ENCODE measurements at places on chromosomes 4 and X.

DNA sequence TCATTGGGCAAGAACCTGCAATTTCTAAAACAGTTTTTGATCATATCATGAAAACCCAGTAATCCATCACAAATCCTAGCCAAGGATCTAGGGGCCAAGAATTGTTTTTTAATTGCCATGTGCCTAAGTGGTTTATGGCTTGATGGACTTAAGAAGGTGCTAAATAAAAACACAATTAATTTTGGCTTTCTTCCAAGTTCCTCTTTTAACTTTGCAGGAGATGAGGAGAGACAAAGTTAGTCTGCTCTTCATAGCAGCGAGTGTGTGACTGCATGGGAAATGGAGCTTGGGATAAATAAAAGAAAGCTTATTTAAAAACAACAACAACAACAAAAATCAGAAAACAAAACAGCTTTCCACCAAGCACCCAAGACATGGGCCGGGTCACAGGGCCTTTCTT lies 41.4 kb downstream of the ARHGEF9 start:
- DNase-seq: no peak

GRCh38 chrX:39555431-39555830 lies 542.3 kb downstream of the BCOR start:
- no peak for DNase-seq

GRCh38 chr4:2350982-2351381 lies 67.5 kb downstream of the ZFYVE28 start:
- DNase-seq: no peak

GRCh38 chr4:11532138-11532537 lies 103.4 kb upstream of the HS3ST1 start:
- no peak for DNase-seq

- no peak for DNase-seq
Measured at GRCh38 chrX:67787196-67787595, 243.4 kb downstream of the AR start.

- peak; percentile 19 for DNase-seq
Measured at GRCh38 chrX:40174854-40175510, 77.2 kb upstream of the BCOR start.

DNA sequence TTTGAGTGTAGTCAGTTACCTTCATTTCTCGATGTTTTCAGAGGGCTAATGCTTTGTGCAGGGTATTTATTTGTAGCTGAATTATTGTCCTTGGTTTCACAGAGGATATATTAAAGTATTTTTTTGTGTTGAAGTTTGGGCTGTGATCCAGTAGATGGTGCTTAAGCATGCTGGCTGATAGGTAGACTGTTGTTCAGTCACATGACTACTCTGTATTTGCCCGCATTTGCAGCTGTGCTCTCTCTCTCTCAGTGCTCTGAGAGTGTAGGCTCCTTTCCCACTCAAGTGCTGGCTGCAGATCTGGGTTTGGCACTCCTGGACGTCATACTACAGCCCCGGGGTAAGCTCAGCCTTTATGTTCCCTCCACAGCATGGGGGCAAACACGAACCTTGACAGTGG lies 21.7 kb downstream of the RAB40AL start:
- no peak for DNase-seq

DNA sequence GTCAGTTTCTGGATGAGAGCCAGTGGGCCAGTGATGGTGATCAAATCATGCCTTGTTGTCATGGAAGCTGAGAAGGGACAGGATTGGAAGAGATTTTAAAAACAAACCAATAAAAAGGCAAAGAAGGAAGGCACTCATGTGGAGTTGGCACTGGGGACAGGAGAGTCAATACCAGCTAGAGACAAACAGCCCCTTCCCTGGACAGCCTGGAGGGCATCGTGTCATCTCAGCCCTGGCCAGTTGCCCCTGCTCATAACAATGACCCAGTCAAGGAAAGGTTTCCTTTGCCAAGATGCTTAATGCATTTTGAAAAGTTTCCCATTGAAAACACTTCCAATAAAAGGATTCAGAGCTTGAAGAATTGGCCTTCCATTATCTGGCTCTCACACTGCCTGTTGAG lies 55.5 kb downstream of the SCML1 start:
- no peak for DNase-seq

- no peak for DNase-seq
Measured at GRCh38 chrX:132954323-132954722, 4.1 kb downstream of the HS6ST2 start.

GRCh38 chr4:172007889-172008288 lies 194.7 kb downstream of the GALNTL6 start:
- no peak for DNase-seq

DNA sequence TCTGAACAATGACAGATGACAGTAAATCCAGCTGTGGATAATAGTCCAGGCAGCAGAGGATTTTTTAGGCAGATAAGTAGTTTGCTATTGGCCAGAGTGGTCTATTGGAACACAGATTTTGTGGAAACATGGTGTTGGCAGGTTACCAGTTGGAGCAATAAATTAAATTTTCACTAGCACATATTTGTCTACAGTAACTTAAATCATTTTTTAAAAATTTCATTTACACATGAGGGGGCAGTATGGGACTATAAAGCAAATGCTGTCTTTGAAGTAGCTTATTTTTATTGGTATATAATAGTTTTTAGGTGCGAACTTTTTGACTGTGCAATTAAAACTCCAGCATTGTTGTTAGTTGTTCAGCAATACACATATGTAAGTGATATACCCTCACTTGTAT lies 289.8 kb downstream of the ARHGAP10 start:
- no peak for DNase-seq

DNA sequence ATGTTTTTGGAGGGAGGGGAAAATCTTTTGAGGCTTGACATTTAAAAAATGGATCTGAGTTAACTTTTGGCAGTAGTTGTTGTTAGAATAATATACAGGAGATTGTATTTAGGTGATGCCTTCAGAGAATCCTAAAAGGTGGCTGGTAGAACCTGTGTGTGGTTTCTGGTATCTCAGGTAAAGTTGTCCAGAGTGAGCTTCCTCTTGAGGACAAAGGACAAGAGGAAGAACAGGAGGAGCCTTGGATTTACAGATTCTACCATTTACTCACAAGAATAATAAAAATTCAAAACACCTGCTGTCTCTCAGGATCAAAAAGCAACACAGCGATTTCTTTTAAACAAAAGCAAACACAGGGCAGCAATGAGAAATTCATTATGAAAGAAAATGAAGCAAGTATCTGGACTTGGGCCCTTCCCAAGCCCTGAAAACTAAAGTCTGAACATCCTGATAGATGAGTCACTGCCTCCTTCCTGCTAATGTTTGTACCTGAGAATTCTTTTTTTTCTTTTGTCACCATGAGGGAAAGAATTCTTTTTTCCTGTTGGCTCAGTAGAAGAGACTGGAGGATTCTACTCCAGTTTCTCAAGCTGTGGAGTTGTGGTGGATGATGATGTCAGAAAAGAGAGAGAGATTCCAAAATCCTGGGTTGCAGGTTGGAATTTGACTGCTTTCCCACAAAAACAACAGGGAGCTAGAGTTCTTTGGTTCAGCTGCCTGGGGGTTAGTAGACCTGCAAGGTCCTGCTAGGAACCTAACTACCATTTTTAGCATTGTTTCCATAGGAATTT lies 31.5 kb upstream of the RAPGEF2 start:
- DNase-seq: no peak

DNA sequence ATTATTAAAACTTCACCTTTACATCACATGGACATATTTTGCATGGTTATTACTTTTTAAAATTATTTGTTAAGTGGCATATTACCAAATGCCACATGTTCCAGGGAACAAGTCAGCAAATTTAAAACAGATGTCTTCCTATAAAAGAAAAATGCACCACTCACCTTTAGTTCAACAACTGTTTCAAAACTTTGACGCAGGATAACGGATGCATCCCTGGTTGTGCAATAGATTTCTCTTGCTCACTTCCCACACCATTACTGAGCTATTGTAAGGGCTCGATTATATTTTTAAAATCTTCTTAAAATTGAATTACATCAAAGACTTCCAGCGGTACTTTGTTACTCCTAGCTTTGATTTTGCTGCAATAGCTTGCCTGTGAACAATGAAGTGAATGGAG lies 93.0 kb upstream of the ARHGAP24 start:
- DNase-seq: no peak

GRCh38 chrX:17459661-17460060 lies 84.7 kb downstream of the NHS start:
- no peak for DNase-seq

DNA sequence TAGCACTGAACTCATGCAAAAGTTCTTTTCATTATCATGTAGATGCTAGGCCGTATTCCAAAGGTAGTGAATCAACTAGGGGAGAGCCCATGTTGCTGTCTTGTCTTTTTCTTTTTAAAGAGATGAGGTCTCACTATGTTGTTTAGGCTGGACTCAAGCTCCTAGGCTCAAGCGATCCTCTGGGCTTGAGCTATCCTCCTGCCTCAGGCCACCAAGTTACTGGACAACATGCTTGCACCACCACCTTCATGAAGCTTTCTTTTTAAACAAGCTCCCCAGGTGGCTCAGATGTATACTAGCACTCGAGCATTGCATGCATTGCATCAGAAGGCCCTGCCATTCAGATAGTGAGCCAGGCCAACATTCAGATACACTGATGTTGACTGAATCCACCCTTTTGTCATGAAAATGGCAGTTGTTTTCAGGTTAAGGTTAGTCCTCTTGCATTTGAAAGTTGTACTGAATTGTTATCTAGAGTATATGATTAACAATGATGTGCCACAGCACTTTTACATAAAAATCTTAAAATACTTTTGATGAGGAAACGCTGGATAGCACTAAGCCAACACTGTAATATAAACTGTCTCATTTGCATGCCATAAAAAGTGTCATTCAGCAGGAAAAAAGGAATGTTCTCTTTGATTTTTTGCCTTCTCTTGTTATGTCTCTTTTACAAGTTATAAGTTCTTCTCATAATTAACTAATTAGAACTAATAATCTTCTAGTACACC lies 76.7 kb downstream of the FNIP2 start:
- DNase-seq: no peak

- no peak for DNase-seq
Measured at GRCh38 chr4:74085669-74086068, 13.3 kb downstream of the CXCL2 start.

DNA sequence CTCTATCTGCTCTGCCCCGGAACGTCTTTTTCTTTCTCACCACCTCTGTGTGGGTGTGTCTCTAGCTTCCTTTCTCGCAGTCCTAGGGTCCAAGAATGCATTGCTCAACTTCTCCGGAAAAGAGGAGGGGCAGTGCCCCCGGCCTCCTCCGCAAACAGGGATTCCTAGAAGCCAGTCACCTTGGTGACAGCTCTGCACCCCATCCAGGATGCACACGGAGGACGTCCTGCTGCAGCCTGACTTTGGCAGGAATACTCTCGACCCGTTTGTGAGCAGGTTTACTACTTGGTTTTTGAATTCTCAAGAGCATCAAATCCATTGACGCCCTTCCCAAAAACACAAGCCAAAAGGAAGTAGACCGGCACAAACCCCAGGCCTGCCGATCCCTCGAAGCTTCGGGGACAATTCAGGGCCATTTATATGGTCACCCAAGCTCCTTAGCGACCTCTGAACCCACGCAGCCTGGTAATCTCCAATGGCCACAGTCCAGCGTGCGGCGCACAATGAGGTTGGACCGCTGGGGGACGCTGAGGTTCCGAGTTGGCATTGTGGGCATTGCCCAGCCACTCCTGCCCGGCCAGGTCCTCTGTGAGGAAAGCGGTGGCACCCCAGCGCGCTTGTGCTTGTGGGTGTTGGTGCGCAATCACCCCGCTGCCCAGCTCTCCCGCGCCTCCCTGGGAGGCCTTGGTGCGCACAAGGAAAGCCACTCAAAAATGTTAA lies 9.8 kb downstream of the NKX3-2 start:
- no peak for DNase-seq

DNA sequence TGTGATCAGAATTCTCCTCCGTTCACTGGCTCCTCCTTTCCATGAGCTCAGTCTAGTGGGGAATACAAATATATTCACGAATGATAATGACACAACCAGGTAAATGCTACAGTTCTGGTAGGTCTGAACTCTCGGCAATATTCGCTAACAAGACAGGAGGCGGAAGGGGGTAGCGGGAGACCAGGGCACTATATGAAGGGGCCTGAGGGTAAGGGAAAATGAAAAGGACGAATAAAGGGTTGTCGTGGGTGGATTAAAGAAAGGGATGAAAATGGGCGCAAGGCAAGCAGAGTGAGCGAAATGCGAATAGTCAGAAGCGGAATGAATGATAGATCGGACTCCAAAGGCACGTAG lies 743 bp downstream of the NKAP start:
- no peak for DNase-seq

DNA sequence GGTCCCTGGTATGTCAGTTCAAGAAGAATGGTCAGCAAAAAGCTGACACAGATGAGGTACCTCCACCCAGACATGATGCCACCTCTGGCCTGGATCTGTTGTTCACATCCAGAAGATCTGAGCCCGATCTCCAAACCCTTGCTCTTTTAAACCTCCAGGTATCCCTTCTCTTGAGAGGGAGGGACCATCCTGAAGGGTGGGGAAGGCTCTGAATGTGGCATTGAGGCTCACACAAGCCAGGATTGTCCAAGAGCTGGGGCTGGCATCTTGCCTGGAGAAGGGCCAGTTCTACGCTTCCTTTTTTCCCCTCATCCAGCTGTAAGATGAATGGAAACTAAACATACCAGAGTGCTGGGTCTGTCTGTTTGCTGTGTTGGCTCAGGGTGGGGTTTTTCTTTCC lies at the start of gene ITIH6:
TSS of gene ITIH6 (minus strand) at position 119 of the 400 bp plus-strand sequence. CDS start at position 74, 45 bp downstream.
- DNase-seq: no peak

DNA sequence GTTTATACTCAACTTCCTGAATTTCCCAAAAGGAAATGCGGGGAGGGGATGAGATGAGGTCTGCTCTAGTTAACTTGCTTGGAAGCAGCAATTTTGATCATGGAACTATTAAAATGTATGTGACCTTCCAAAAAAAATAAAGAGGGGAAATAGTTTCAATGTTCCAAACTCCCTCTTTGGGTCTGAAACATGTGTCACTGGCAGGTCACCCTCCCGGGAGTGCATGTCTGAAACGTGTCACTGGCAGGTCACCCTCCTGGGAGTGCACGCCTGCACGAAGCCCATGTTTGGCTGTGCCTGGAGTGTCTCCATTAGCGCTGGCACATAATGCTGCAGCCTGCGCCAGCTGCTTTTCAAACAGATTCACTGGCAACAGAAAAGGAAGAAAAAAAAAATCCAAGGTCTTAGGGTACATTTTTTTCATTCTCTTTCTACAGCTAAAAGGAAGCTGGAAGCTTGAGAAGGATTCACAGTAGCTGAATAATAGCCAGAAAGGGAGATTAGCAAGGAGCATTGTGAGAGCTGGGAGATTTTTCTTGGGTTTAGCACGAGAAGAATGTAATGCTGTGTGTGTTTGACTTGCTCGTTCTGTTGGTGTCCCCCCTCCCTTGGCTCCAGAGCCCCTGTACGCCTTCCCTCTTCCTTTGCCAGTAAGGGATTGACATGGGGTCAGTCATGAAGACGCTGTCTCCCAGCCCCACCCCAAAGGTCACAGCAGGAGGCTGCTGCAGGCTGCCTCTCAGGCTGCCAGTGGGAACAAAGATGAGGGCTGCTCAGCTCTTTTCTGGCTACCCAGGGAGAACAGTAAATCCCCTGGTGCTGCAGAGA lies 39.2 kb upstream of the TLR3 start:
- no peak for DNase-seq

DNA sequence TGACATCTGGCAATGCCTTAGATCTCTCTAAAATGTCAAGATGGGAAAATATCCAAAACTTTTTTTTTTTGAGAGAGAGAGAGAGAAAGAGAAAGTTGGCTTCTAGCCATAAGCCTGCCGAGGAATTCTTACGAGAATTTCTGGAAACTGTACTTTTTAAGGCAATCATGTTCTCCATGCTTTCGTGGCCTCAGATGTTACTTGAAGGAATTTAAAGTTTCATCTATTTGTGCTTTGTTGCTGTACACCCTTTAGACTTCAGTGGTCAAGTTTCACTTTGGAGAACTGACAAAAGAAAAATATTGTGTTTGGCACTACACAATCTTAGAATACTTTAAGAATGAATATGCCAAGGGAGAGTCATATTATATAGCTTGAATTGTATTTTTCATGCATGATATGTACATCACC lies 53.9 kb downstream of the FAT4 start:
- no peak for DNase-seq
